ENCODE measurements at places on chromosomes 1 and 21. TPM values are rescaled to one million over a fixed set of nuclear protein-coding genes. Genes with fewer than 3 reads are reported as not detected.

DNA sequence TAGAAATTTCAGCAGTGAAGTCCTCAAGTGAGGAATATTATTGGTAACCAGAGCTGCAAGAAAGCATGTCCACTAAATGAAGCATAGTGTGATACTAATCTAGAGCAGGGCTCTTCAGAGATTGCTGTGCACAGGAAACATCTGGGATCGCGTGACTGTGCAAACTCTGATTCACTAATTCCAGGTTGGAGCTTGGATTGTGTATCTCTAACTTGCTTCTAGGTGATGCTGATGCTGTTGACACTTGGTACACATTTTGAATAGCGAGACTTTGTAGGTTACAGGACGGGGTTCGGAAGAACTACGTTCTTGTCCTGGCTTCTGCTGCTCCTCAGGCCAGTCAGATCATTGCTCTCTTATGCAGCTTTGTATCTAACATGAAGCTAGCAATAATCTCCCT lies 66.5 kb downstream of the PRRX1 start:
- DNase-seq = no peak

- no peak for DNase-seq
Measured at GRCh38 chr1:100130552-100131077, 2.1 kb downstream of the SASS6 start.

DNA sequence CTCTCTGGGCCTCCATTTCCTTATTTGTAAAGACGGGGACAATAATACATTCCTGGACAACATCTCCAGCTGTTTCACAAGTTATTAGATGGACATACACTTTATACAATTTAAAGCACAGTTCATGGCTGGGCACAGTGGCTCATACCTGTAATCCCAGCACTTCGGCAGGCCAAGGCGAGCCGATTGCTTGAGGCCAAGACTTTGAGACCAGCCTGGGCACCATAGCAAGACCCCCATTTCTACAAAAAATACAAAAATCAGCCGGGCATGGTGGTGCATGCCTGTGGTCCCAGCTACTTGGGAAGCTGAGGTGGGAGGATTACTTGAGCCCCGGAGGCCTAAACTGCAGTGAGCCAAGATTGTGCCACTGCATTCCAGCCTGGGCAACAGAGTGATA lies 34.1 kb downstream of the IGSF21 start:
- DNase-seq = no peak

IFI44L gene
- 31.8 TPM for total RNA-seq

HMGCS2 gene
- total RNA-seq = not detected

CLDN8 gene
- total RNA-seq = not detected

TAF1A gene
- total RNA-seq = 11.4 TPM
